ENCODE measurements at places on chromosomes 3 and 15. TPM values are rescaled to one million over a fixed set of nuclear protein-coding genes. Genes with fewer than 3 reads are reported as not detected.

- DNase-seq = no peak
Measured at GRCh38 chr3:24953060-24953771, 458.6 kb upstream of the THRB start.

DYNLT2B gene
- 7.1 TPM for total RNA-seq

GRK7 gene
- total RNA-seq = not detected

DNA sequence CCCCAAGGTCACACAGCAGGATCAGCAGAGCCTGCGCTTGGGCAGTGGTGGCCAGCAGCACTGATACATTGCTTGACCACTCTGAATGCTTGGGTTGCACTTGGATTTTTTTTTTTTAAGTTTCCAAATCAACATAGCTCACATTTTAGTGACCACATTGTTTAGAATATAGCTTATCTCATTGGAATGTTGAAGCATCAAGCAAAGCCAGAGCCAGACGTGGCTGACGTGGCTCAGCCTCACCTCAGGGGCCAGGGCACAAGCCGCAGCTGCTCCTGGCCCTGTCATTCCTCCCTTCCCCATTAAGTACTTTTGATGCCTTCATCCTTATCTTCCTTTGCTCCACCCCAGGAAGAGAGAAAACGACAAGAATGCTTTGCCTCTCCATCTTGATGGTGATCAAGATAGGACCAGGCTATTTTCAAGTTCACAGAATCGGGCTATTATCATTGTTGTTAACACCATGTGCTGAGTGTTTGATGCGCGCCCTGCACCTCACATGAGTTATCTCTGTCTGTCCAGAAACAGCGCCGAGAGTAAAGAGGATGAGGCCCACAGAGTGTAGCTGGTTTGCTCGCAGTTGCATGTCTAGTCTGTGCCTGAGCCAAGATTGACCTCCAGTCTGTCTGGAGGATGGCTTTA lies 75.8 kb downstream of the AAGAB start:
- peak; percentile 99 for DNase-seq

RTP4 gene
- 2.6 TPM for total RNA-seq

GRCh38 chr15:73212424-73212823 lies 156.3 kb downstream of the HCN4 start:
- DNase-seq = peak; percentile 15

DNA sequence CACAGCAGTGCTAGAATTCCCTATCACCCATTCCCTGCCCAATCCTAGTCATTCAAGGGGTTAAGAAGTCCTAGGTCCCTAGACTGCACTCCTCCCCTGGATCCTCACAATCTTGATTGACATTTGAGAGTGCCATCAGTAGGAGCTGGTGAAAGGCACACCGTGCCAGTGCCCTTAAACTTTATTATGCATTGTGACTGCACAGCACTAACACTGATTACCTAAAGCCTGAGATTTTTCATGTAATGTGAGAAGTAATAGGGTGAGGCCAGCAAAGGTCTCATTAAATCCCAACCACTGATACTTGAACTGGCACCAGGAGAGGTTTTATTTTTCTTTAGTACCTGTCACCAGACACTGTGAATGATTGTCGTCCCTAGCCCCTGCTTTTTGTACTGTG lies 16.3 kb downstream of the GXYLT2 start:
- no peak for DNase-seq

SLC6A1 gene
- not detected for total RNA-seq

DNA sequence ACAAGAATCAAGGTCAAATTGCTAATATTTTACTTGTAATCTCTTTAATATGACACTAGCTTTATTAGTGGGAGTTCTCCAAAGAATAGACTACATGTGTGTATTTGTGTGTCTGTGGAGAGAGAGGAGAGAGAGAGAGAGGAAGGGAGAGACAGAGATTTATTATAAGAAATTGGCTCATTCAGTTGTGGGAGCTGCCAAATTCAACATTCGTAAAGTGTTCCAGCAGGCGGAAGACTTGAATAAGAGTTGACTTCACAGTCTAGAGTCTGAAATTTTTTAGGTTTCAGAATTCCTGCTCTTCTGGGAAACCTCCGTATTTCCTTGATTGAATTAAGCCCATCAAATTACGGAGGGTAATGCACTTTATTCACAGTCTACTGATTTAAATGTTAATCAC lies 4.7 kb upstream of the CLDN1 start:
- peak; percentile 59 for DNase-seq

GRCh38 chr15:24763891-24764290 lies 88.3 kb downstream of the NPAP1 start:
- no peak for DNase-seq

GRCh38 chr15:45630917-45631691 lies 3.7 kb upstream of the SQOR start:
- peak; percentile 74 for DNase-seq

DNA sequence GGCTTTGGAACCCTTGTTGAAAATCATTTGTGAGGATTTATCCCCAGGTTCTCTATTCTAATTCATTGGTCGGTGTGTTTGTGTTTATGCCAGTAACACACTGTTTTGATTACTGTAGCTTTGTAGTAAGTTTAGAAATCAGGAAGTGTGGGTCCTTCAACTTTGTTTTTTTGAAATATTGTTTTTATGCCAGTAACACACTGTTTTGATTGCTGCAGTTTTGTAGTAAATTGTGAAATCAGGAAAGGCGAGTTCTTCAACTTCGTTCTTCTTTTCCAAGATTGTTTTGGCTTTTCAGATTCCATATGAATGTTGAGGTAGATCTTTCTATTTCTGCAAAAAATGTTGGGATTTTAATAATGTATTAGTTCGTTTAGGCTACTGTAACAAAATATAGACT lies 314.6 kb downstream of the RPLP1 start:
- DNase-seq = no peak

CTXND1 gene
- total RNA-seq = not detected

GRCh38 chr3:147015334-147015733 lies 391.0 kb downstream of the ZIC4 start:
- no peak for DNase-seq

DNA sequence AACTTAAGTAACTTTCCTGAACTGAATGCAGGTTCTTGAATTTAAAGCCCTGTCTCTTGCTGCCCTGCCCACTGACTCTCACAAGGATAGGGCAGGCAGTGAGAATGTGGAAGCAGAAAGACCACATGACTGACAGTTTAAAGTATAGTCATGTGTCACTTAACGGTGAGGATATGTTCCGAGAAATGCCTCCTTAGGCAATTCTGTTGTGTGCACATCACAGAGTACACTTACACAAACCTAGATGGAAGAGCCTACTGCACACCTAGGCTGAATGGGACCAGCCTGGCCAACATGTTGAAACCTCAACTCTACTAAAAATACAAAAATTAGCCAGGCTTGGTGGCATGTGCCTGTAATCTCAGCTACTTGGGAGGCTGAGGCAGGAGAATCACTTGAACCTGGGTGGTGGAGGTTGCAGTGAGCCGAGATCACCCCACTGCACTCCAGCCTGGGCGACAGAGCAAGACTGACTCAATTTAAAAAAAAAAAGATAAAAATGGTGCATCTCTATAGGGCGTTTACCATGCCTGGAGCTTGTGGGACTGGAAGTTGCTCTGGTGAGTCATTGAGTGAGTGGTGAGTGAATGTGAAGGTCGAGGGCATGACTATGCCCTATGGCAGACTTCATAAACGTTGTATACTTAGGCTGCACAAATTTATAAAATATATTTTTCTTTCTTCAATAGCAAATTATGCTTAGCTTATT lies 18.9 kb upstream of the COPG1 start:
- DNase-seq = peak; percentile 76

DNA sequence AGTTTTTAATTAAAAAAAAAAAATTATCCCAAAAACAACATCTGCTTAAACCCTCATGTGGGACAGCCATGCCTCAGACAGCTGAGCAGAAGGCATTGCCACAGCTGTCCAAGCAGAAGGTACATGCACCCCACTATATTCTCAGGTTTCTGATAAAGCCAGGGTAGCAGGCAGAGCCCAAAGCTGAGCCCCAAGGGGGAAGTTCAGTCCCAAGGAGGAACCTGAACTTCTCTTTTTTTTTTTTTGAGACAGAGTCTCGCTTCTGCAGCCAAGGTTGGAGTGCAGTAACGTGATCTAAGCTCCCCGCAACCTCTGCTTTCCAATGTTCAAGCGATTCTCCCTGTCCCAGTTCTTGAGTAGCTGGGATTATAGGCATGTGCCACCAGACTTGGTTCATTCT lies 33.2 kb downstream of the MKRN2 start:
- no peak for DNase-seq

MOBP gene
- not detected for total RNA-seq

TRIM59 gene
- total RNA-seq = 29.6 TPM
